ENCODE measurements at places on chromosomes 2 and 18. TPM values are rescaled to one million over a fixed set of nuclear protein-coding genes. Genes with fewer than 3 reads are reported as not detected.

Gene CYP27C1
- polyA plus RNA-seq = 2.0 TPM

Gene SCN7A
- polyA plus RNA-seq = 6.7 TPM

Gene CPO
- 0.31 TPM for polyA plus RNA-seq

Gene SPR
- polyA plus RNA-seq = 23.8 TPM

Gene CD28
- 1.5 TPM for polyA plus RNA-seq

Gene SLC9A2
- 2.1 TPM for polyA plus RNA-seq

Gene CRYBA2
- 13.3 TPM for polyA plus RNA-seq

Gene MREG
- 5.5 TPM for polyA plus RNA-seq

Gene MAPK4
- 1.5 TPM for polyA plus RNA-seq

Gene EFHD1
- polyA plus RNA-seq = 1.7 TPM

Gene CFAP65
- 3.4 TPM for polyA plus RNA-seq

Gene CAVIN2
- polyA plus RNA-seq = 27.5 TPM
